ENCODE measurements at places on chromosomes 2 and 18. TPM values are rescaled to one million over a fixed set of nuclear protein-coding genes. Genes with fewer than 3 reads are reported as not detected.

The REG1A gene
- not detected for total RNA-seq

The HSPD1 gene
- total RNA-seq, result 984 TPM

The POTEI gene
- not detected for total RNA-seq

The ABCG5 gene
- not detected for total RNA-seq

The UGT1A3 gene
- not detected for total RNA-seq

The SRD5A2 gene
- not detected for total RNA-seq

The EMILIN1 gene
- 1.1 TPM for total RNA-seq

The DPYSL5 gene
- total RNA-seq, result not detected

The SLC30A3 gene
- total RNA-seq, result 1.4 TPM

The LRP2 gene
- total RNA-seq, result 0.09 TPM

The KIF1A gene
- 0.47 TPM for total RNA-seq

The TGOLN2 gene
- total RNA-seq, result 94.1 TPM

The TOGARAM2 gene
- 4.8 TPM for total RNA-seq

The ZNF385B gene
- not detected for total RNA-seq

The KYNU gene
- total RNA-seq, result not detected

The ICA1L gene
- total RNA-seq, result 7.8 TPM

The TEX44 gene
- total RNA-seq, result not detected

The C1QL2 gene
- not detected for total RNA-seq

The PLEKHB2 gene
- 66.7 TPM for total RNA-seq

The STAT1 gene
- 160 TPM for total RNA-seq

The NCK2 gene
- 85.8 TPM for total RNA-seq

The HOXD12 gene
- total RNA-seq, result not detected

The CIB4 gene
- total RNA-seq, result not detected

The RIT2 gene
- not detected for total RNA-seq

The ACAA2 gene
- total RNA-seq, result 72.1 TPM

The YPEL5 gene
- 16.8 TPM for total RNA-seq

The SCYGR4 gene
- not detected for total RNA-seq

The IL36RN gene
- not detected for total RNA-seq

The ALPI gene
- total RNA-seq, result not detected

The RAB6D gene
- total RNA-seq, result not detected

The COL4A3 gene
- total RNA-seq, result not detected

The UGT1A6 gene
- total RNA-seq, result not detected

The ABHD1 gene
- total RNA-seq, result 0.23 TPM

The ITGB1BP1 gene
- total RNA-seq, result 121 TPM

The NCKAP1 gene
- 14.5 TPM for total RNA-seq

The GREB1L gene
- total RNA-seq, result not detected

The TMEM18 gene
- 21.5 TPM for total RNA-seq

The SOX11 gene
- total RNA-seq, result not detected

The TET3 gene
- total RNA-seq, result 22.0 TPM

The NGEF gene
- 1.2 TPM for total RNA-seq
